ENCODE measurements at places on chromosomes 13 and 19. TPM values are rescaled to one million over a fixed set of nuclear protein-coding genes. Genes with fewer than 3 reads are reported as not detected.

ARHGAP45 gene
- polyA plus RNA-seq: 3.2 TPM

POSTN gene
- polyA plus RNA-seq: 233 TPM

GRCh38 chr13:57865600-57866294 is 234.2 kb downstream of the PCDH17 start:
- no peak for DNase-seq

DNA sequence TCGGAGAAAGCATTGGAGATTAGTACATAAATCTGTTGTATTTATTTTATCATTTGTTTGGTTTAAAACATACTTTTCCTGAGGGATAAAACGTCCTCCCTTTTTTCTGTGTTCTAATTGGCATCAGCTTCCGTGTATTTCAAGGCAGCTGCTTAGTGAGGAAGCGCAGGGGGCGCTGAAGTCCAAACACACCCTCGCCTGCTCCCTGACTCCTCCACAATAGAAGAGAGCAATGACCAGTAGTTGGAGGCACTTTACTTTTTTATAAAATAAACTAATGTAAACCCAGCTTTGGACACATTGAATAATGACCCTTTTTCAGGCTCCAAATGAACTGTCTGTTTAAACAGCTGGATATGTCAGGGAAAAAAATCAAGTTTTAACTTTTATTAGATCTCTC is 79.9 kb downstream of the RNASEH2B start:
- DNase-seq: no peak

- peak; percentile 80 for DNase-seq
These were observed 7.0 kb upstream of the HCN2 start for GRCh38 chr19:582497-583197.

- no peak for DNase-seq
These were observed 23.0 kb upstream of the OLFM4 start for GRCh38 chr13:53005626-53006025.

Measured in GM23248 (cell line).